Skeletal muscle tissue (tissue), 5 donors: ENCODE measurements at places on chromosomes 1 and 21. TPM values are rescaled to one million over a fixed set of nuclear protein-coding genes. Genes with fewer than 3 reads are reported as not detected.

Gene RXRG
- 39.1 TPM for total RNA-seq

Gene MTFR1L
- total RNA-seq = 35.0 TPM

Gene PROK1
- total RNA-seq = not detected

Gene LRRC71
- not detected for total RNA-seq

Gene BSND
- not detected for total RNA-seq

Gene RAP1A
- 16.7 TPM for total RNA-seq

Gene RGS1
- total RNA-seq = 5.7 TPM

Gene FMO5
- total RNA-seq = 1.0 TPM

Gene OBSCN
- total RNA-seq = 460 TPM

Gene ZFP69
- total RNA-seq = 3.7 TPM

Gene HIVEP3
- 0.52 TPM for total RNA-seq

Gene VSIG8
- total RNA-seq = not detected

Gene LGALS8
- 15.7 TPM for total RNA-seq

Gene DISP3
- not detected for total RNA-seq

Gene G0S2
- total RNA-seq = 78.8 TPM

Gene MXRA8
- total RNA-seq = 60.0 TPM

Gene CENPF
- total RNA-seq = 4.7 TPM

Gene PRAMEF20
- not detected for total RNA-seq

Gene NPPA
- 4.2 TPM for total RNA-seq

Gene LRRC7
- total RNA-seq = 11.5 TPM

Gene GBP1
- 14.6 TPM for total RNA-seq

Gene ZNF695
- 0.52 TPM for total RNA-seq

Gene OR6P1
- not detected for total RNA-seq

Gene PLA2G4A
- 5.2 TPM for total RNA-seq

Gene SV2A
- total RNA-seq = 2.1 TPM

Gene NUF2
- total RNA-seq = 1.0 TPM
